ENCODE measurements at places on chromosomes 5 and 9. TPM values are rescaled to one million over a fixed set of nuclear protein-coding genes. Genes with fewer than 3 reads are reported as not detected.

Gene IGFBPL1
- total RNA-seq = 2.8 TPM

Gene DOCK8
- total RNA-seq = 0.17 TPM

Gene EXD3
- 10.7 TPM for total RNA-seq

Gene IRGM
- not detected for total RNA-seq

Gene POU5F2
- 0.62 TPM for total RNA-seq

Gene CSF1R
- total RNA-seq = 0.62 TPM

Gene MRPS30
- total RNA-seq = 30.3 TPM

Gene CARTPT
- total RNA-seq = not detected

Gene SLC1A1
- total RNA-seq = 7.1 TPM

Gene PCDHB7
- 1.2 TPM for total RNA-seq

Gene PCSK5
- total RNA-seq = 8.9 TPM

Gene ATOX1
- 128 TPM for total RNA-seq

Gene WDR55
- 24.5 TPM for total RNA-seq

Gene RNF145
- total RNA-seq = 83.9 TPM

Gene FOXI1
- total RNA-seq = not detected

Gene KIF20A
- total RNA-seq = 5.2 TPM

Data from chondrocyte (in vitro differentiated cells).